ENCODE measurements at places on chromosomes 4 and X.

DNA sequence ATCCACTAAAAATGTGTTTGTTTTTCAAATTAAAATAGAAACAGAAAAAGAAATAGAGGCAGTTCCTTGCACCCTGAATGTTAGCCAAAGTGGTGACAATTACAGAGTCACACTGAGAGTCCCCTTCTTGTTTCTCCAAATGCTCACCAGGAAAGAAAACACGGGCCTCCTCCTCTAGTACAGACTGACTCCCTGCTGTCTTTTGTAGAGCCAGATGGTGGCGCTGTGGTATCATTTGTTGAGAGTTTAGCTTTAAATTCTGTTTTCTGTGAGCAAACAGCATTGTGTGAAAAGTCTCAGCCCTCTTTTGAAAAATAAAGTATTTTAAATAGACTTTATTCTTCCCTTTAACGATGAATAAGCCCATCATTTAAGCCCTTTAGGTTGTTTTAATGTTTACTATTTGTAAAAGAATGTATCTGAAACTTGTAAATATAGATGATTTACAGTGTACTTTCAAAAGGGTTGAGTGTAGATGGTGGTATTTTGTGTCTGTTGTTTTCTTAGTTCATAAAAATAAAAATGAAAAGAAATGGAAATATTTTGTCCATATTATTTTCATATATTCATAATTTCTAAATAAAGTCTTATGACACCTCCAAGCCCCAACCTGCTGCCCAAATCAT, 36.9 kb upstream of the ATOH1 start:
- peak; percentile 8 for DNase-seq

DNA sequence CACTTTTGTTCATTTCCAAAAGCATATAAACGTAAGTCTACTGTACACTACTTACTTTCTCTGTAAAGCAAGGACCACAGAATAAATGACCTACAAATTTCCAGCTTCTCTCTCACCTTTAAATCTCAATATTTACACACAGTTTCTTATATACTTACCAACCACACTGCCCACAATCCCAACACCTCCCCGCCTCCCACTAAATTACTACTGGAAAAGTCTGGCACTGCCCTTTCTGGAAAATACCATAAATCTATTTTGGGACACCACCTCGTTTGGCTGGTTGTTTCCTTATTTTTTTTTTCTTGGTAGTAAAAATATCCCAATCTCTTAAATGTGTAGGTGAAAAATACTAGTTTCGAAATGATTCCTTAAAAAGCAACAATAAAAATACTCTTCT, 19.6 kb downstream of the FAT1 start:
- DNase-seq, result no peak

- no peak for DNase-seq
Observed at GRCh38 chr4:82903737-82904136, 3.2 kb downstream of the THAP9 start.

GRCh38 chr4:6696611-6697010, 2.9 kb downstream of the S100P start:
- DNase-seq, result no peak

- DNase-seq, result no peak
Observed at GRCh38 chr4:108930186-108930585, 167.3 kb upstream of the ETNPPL start.

DNA sequence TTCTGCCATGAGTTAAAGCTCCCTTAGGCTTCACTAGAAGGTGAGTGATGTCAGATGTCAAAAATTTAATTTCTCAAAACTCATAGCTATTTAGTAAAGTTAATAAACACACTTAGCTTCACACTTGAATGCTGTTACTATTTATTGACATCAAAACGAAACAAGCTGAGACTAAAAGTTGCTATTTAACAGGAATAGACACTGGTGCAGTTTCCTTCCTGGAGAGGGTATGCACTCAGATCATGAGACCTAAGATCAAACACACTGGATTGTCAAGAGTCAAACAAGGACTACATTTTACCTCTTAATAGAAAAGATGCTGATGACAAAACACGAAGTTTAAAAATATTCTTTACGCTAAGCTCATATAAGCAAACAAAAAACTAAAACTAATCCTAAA, 18.9 kb downstream of the UPF3B start:
- no peak for DNase-seq

DNA sequence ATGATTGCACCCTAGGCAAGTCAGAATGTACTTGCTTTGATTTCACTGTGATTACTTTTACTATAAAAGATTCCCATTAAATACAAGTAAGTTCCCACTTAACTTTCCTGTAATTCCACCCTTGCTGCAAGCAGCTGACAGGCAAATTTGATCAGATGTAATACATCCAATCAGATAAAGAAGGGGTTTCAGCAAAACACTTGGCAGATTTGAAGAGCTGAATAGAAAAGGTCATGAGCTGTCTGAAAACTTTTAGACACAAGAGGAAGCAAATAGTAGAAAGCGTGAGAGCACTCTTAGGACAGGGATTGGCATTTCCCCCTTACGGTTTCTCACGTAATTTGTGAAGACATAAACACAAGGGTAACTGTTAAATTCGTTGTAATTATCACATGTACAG, 22.8 kb downstream of the HSD17B13 start:
- no peak for DNase-seq

DNA sequence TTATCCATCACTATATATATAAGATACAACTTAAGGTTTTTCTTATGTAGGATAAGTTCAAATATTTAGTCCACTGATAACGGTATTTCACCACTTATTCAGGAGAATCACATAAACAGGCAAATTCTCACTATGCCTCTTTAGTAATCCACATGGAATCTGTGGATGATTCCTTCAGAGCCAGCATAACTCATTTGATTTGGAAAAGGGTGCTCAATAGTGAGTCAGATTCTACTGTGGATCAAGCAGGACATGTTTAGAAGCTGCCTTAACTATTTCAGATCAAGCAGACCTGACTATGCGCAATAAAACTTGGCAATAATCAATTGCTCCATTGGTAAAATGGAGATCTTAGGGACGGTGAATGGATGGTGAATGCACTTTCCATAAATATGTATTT, 184.1 kb downstream of the CBR4 start:
- DNase-seq, result no peak

GRCh38 chrX:124333862-124334261, 1.4 kb downstream of the TEX13D start:
- DNase-seq, result no peak

- DNase-seq, result no peak
Observed at GRCh38 chrX:136055651-136056221, 70.5 kb downstream of the SLC9A6 start.

- DNase-seq, result no peak
Observed at GRCh38 chr4:24453951-24454350, 130.4 kb downstream of the DHX15 start.

- no peak for DNase-seq
Observed at GRCh38 chrX:41144873-41145272, 59.6 kb downstream of the USP9X start.

GRCh38 chr4:76948443-76949275, 893 bp upstream of the SEPTIN11 start:
- DNase-seq, result no peak
